Stimulated activated CD4-positive, alpha-beta T cell treated with anti-CD3 and anti-CD28 coated beads, Interleukin-15, amount 100 ng/mL, for 1 hour (primary cell): ENCODE measurements at places on chromosomes 7 and 10.

DNA sequence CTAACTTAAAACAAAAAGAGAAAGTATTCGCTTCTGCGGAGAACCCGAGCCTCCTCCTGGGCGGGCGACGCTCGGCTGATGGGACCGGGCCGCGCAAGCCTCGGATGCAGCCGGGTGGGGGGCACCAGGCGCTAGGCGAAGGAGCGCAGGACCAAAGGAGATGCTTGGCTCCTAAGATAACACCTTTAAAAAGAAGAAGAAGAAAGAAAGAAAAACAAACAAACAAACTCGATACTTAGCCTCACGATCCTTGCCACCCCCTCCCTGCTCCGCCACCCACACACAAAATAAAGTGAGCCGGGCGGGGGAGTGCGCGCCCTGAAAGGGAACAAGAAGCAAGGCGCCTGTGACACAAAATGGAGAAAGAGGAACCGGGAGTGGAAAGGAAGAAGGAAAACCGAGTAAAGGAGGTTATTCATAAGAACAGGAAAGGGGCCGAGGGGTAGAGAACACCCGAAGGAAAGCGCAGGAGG, 34.0 kb upstream of the EBLN1 start:
- peak; percentile 42 for DNase-seq

- DNase-seq: no peak
Observed at GRCh38 chr10:75050149-75050919, 61.1 kb upstream of the SAMD8 start.

DNA sequence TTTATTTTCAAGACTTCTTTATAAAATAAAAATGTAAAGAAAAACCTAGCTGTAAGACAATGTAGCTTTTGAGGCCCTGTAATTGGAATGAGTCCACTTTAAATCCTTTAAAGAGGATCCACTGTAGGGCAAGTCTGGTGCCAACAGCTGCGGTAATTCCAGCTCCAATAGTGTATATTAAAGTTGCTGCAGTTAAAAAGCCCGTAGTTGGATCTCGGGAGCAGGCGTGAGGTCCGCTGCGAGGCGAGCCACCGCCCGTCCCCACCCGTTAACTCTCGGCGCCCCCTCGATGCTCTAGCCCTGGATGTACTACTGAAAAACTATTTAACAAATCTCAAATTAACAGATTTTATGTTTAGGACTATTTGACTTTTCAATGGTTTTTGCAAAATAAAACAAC, 414.7 kb upstream of the SEMA3C start:
- DNase-seq: no peak

DNA sequence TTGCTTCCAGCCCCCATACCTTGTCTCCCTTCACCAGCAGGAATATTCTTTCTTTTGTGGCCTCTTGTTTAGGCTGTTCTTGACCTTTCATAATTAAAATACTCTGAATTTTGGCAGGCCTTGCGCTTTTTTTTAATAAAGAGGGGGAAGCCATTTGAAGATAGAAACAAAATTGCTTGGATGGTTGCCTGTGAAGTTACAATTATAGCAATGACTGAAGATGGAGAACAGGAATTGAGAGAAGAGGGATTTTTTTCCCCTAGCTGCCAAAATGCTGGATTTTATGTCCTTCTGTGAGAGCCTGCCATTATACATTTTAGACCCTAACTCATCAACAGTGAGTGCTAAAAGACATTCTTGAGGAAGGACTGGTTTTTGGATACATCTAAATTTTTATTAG, 24.8 kb downstream of the FGFBP3 start:
- no peak for DNase-seq

GRCh38 chr7:7569081-7569527, 2.4 kb downstream of the MIOS start:
- DNase-seq: no peak

GRCh38 chr10:103493362-103493915, at the start of gene NEURL1:
Gene NEURL1 (plus strand): TSS chr10:103493705. CDS start chr10:103494388, 683 bp downstream.
- no peak for DNase-seq
